NCI-H2081 treated with DMSO at 0.1 percent for 48 hours (cell line): ENCODE measurements at places on chromosomes 5 and 9.

GRCh38 chr9:106869458-106869857 is 6.5 kb downstream of the ZNF462 start:
- DNase-seq = no peak

- DNase-seq = no peak
Measured at GRCh38 chr5:167626341-167627123, 664.9 kb upstream of the WWC1 start.

- no peak for DNase-seq
Measured at GRCh38 chr5:128844354-128844923, 120.8 kb upstream of the SLC27A6 start.

DNA sequence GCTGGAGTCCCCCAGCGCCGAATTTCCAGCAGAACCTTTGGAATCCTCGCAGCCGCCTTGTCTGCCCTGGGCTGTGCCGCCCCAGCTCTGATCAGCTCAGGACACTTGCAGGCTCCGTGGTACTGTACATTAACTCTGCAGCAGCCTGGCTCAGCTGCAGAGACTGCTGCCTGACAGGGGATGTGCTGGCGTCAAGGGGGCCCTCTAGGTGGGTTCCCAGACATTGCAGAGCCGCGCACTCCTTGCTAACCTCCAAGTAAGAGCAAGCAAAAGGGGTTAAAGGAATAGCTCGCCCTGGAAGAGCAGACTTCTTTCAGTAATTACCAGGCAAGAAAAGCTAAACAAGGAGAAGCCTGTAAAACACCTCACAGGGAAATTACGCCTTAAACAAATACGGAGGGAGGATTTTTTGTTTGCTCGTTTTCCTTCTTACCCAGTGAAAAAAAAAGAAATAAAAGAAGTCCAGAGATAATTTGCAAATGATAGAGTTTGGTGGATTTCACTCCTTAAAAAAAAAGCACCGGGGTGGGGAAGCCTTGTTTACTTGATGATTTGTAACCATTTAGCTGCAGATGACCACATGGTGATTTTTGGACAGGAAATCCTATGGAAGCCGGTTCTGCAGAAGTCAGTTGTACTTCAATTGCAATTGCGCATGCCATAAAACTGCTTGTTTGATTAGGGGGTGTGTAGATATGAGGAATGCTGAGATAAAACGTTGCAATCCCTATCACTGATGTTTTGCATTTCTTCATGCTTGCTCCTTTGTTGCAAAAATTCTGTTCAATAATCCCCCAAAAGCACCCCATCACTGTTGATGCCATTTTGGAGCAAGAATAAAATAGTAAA is 305.8 kb downstream of the PDE4D start:
- peak; percentile 54 for DNase-seq

DNA sequence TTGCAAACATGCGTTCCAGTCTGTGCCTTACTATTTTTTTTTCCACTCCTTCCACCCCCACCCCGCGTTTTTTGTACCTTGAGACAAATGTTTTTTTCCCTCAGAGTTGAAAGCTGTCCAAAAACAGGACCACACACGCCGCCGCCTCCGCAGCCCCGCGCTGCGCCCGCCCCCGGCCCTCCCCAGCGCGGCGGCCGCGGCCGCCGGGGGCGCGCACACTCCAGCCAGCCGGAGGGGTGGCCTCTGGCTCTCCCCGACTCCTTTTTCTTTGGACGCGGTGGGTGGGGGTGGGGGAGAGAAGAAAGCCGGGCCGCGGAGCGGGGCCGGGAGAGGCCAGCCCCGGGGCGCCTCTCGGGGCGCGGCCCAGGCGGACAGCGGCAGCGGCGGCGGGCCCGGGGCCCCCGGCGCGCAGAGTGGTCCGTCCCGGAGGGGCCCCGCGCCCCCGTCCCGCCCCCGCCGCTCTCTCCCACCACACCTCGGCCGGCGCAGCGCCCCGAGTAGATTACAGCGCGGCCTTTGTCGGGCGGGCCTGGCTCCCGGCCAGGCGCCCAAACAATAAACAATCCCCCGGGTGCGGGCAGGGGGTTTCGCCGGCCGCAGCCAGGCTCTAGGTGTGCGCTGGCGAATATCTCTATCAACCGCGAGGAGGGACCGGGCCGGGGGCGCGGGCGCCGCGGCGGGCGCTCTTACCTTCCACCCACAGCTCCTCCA is 10.9 kb downstream of the PTCH1 start:
- DNase-seq = no peak

DNA sequence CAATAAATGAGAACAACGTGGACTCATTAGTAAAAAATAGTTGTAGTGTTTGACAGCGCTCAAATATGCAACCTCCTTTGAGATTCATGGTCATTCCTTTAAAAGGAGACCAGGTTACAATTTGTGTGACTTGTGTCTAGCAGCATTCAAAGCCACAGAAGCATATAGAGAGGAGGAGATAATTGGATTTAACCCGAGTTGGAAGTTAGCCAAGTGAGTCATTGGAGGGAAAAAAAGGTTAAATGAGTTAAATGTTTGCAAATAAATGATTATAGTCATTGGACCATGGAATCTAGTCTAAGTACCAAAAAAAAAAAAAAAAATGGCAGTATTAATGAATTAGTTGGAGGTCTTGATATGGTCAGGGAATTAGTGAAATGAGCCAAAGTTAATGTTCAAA is 90.9 kb downstream of the ITGA1 start:
- DNase-seq = no peak

GRCh38 chr9:71670121-71670520 is 98.2 kb downstream of the CEMIP2 start:
- DNase-seq = no peak

DNA sequence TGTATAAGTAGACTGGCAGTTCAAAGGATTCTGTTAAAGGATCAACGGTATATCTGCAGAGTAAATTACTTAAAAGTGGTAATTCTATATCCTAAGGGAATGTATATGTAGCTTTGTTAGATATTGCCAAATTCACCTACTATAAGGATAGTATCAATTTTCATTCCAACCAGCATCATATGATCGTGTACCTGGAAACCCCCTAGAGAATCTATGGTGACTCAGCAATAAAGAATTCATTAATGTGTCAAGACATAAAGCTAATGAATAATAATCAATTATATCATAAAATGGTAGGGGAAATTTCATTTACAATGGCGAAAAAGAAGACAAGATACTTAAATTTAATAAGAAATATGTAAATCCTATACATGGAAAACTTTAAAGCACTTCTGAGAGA is 234.1 kb upstream of the ACTBL2 start:
- no peak for DNase-seq

- DNase-seq = no peak
Measured at GRCh38 chr5:25094219-25094618, 449.4 kb upstream of the CDH10 start.

- DNase-seq = no peak
Measured at GRCh38 chr5:141821430-141821925, 56.7 kb downstream of the PCDH1 start.

DNA sequence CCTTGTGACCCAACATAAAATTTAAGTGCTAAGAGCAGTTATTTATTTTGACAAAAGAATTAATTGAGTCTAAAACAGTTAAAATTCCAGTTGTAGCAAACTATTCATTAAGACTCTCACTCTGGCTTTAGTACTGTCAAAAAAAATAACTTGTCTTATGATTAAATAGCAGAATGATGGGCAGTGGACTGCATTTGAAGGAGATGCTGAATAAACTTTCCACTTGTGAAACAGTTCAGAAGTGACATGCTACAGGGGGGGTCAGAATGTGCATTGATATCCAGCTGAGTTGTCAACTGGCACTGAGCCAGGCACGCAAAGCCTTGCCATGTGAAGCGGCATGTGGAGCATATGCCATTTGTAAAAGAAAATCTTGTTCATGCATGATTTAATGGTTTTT is 76.0 kb downstream of the FCHO2 start:
- no peak for DNase-seq

DNA sequence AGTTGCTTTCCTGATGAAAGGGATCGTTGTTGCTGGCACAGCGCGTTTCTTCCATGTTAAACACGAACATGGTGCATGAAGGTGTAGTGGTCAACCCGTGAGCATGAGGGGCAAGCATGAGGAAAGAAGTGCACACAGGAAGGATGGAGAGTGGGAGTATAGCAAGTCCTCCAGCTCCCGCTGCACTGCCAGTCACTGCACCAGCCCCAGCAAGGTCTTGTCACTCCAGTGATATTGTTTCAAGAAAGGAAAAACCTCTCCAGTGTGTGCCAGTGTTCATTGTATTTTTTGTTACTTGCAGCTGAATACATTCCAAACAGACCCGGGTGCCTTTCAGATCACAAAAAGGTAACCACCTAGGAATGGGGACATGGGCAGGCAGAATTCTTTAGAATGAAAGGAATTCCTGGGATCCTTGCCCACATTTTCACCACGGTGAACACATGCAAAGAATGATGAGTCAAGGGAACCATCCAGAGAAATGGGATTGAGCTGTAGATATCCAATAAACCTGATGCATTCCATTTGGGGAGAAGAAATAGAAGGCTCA is 186.3 kb downstream of the AOPEP start:
- DNase-seq = no peak
